Fibroblast of lung (primary cell): ENCODE measurements at places on chromosomes 13 and 19.

GRCh38 chr19:19040417-19040816 is 7.0 kb downstream of the ARMC6 start:
- H3K27me3 ChIP-seq: no peaks in the 10 kb centered on the region
- no peak overlapping the region for H3K4me3 ChIP-seq
- DNase-seq: peak; percentile 65
- peaks cover 4% of the 10 kb centered on the region for H3K4me1 ChIP-seq
- H3K27ac ChIP-seq: peak overlapping the region; percentile 16
- H3K36me3 ChIP-seq: peaks cover 12% of the 10 kb centered on the region

DNA sequence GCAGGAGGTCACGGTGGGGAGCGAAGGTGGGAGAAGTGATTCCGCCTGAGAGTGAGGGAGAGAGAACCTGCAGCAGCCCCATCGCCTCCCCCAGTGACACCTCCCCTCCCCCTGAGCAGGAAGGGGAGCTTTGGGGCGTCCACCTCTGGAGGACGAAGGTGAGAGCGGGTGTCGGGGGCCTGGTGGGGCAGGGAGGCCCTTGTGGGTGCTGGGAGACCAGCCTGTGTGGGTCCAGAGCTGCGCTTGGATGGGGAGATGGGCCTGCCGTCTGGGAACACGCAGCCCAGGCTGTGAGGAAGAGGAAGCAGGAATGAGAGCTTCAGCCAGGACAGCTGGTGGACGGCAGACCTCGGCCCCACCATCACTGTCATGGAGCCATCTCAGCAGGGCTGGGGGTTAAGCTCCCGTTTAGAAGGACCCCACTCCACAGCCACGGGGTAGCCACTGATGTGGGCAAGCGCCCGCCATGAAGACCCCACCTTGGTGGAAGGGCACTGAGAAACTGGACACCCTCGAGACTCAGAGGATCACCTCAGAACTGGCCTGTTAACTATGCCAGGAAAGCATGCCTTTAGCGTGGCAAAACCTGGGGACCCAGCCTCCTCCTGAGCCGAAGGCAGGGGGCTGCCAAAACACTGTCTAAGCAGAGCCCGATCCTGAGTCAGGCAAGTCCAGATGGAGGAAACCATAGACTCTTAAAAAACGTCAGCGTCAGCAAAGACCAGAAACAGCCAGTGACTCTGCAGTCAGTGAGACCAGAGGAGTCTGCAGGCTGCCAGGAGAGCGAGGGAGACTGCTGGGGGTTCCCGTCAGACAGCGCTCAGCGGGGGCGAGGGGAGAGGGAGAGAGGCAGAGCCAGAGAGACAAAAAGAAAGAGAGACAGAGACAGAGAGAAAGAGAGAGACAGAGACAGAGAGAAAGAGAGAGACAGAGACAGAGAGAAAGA is 6.4 kb upstream of the PROZ start:
- H3K27me3 ChIP-seq: no peaks in the 10 kb centered on the region
- H3K4me1 ChIP-seq: peaks cover 14% of the 10 kb centered on the region
- no peak overlapping the region for H3K4me3 ChIP-seq
- H3K36me3 ChIP-seq: no peaks in the 10 kb centered on the region
- peak; percentile 69 for DNase-seq

DNA sequence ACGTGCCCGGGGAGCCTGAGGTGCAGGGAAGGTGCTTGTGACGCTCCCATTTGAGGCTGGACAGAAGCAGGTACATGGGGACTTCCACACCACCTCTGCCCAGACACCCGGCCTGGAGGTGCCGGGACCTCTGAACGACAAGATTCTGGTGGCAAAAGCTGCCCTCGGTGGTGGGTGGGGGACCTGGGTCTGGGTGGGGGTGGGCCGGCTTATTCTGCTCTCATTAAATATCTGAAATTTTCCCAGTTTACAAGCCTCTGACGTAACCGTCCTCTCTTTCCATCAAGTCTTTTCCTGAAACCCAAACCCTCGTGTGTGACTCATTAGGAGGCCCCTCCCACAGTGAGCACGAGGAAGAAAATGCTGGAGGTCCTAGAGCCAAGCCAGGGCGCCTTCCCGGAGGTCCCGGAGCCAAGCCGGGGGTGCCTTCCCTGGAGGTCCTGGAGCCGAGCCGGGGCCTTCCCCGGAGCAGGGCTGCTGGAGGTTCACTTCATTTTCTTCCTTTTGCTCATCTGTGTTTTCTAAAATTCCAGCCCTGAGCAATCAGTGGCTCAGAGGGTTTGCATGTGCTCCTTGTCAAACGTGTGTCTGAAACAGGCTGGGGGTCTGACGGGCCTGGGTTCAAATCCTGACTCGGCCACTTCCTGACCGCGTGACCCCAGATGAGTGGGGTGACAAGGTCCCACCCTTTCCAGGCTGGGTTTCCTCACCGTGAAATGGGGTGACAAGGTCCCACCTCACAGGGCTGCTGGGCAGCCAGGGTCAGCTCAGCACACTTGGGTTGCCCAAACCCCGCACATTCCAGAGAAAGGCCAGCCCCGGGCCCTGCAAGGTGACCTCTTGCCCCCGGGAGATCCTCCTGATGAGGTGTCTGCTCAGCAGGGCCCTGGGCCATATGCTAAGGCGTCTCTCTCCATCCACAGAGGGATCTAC is 10.0 kb downstream of the CFD start:
- peak; percentile 96 for DNase-seq
- H3K4me3 ChIP-seq: no peak overlapping the region
- peak overlapping the region; percentile 84 for H3K27ac ChIP-seq
- no peaks in the 10 kb centered on the region for H3K27me3 ChIP-seq

GRCh38 chr19:19371059-19371458 is 34.4 kb upstream of the GATAD2A start:
- no peak overlapping the region for H3K27ac ChIP-seq
- no peak overlapping the region for H3K4me3 ChIP-seq
- H3K27me3 ChIP-seq: no peaks in the 10 kb centered on the region
- no peak for DNase-seq

- H3K4me3 ChIP-seq: no peak overlapping the region
- DNase-seq: peak; percentile 5
- H3K4me1 ChIP-seq: no peaks in the 10 kb centered on the region
Observed at GRCh38 chr13:104098421-104098820, 1032.2 kb upstream of the SLC10A2 start.

GRCh38 chr19:55712804-55713631 is 25.2 kb downstream of the NLRP9 start:
- no peak overlapping the region for H3K27ac ChIP-seq
- DNase-seq: no peak
- no peak overlapping the region for H3K4me3 ChIP-seq

DNA sequence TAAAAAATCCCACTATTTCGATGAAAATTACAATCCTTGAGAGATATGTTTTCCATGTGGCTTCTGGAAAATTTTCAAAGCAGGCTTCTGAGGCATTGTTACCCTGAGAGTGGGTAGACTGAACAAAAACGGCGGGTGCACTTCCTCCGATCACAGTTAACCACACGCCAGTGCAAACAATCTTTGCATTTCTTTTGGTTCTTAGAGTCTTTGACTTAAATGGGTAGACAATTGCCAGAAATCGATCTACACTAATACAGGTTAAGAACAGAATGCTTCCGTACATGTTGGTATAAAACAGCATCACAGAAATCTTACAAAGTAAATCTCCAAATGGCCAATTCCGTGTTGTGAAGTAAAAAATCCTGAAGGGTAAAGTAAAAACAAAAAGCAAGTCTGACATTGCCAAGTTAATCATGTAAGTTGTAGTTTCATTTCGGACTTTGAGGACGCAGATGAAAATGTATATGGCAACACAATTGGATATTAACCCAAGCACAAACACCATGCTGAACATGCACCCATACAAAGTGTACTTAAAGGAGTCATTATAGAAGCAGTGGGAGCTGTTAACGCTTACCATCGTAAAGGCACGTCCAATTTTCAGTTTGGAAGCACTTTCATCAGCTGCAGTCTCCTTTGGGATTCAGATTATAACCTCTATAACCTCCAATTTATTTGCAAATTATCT is 927 bp downstream of the LPAR6 start:
- peak overlapping the region; percentile 96 for H3K4me3 ChIP-seq
- H3K27ac ChIP-seq: peak overlapping the region; percentile 67
- peak; percentile 36 for DNase-seq
- no peaks in the 10 kb centered on the region for H3K27me3 ChIP-seq

GRCh38 chr13:40352380-40352778 is 314.1 kb downstream of the FOXO1 start:
- H3K27me3 ChIP-seq: no peaks in the 10 kb centered on the region
- DNase-seq: peak; percentile 25
- H3K36me3 ChIP-seq: no peaks in the 10 kb centered on the region
- no peak overlapping the region for H3K27ac ChIP-seq
- H3K4me3 ChIP-seq: no peak overlapping the region

DNA sequence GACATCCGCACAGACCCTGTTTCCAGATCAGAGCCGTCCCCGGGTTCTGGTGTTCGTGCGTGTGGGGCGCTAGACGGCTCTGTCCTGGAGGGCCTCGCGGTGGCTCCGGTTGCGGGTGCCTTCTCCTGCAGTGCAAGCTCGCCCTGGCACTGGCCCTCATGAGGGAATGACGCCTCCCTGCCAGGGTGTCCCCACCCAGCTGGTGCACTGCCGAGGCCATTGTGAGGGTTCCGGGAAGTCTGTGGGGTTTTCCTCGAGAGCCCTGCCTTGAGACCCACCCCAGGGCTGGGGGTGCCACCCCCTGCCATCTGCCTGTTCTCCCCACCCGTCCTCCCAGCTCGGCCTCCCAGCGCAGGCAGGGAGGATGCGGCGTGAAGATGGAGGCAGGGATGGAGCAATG is 19.2 kb upstream of the GNA15 start:
- no peaks in the 10 kb centered on the region for H3K4me1 ChIP-seq
- no peak overlapping the region for H3K27ac ChIP-seq
- no peak for DNase-seq
- H3K4me3 ChIP-seq: no peak overlapping the region
- H3K36me3 ChIP-seq: peaks cover 5% of the 10 kb centered on the region
- no peaks in the 10 kb centered on the region for H3K27me3 ChIP-seq

GRCh38 chr13:54078271-54078870 is 1049.8 kb downstream of the OLFM4 start:
- no peak overlapping the region for H3K4me3 ChIP-seq
- no peaks in the 10 kb centered on the region for H3K36me3 ChIP-seq
- no peaks in the 10 kb centered on the region for H3K27me3 ChIP-seq
- no peaks in the 10 kb centered on the region for H3K4me1 ChIP-seq
- DNase-seq: no peak

DNA sequence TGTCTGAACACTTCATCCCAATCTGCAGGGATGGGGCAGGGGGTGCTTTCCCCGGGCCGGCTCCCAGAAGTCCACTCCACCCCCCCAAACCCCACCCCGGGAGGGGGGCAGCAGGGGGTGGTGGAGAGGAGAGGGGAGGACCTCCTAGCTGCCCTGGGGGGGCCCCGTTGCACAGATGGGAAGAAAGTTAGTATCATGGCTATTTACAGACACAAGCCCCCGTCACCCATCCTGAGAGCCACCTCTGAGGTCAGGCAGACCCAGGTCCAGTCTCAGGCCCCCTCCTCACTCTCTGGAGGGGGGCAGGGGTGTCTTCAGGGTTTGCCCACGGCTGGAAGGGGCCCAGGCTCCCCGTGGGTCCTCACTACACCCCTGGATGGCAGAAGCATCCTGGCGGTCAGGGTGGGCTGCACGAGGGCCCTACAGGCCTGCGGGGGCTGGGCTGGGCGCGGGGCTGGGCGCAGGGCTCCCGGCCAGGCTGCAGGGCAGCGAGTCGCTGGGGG is 5.8 kb upstream of the REXO1 start:
- no peaks in the 10 kb centered on the region for H3K36me3 ChIP-seq
- no peaks in the 10 kb centered on the region for H3K27me3 ChIP-seq
- H3K4me1 ChIP-seq: peaks cover 37% of the 10 kb centered on the region
- no peak overlapping the region for H3K4me3 ChIP-seq
- DNase-seq: no peak

DNA sequence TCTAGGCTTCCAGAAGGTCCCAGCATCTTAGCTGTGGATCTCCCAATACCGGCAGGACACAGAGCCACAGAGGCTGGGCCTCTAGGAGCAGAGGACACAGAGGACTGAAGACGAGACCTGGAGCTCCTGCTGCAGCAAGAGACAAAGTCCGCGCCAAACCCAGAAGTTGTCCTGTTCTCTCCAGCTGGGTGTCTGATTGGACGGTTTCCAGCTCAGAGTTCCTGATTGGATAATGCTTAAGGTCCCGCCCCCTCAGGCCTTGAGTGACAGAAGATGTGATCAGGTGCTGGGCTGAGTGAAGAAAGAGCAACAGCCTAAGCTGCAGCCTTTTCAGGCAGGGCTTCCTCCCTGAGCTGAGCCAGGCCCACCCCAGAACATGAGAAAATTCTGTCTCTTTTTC is 59.9 kb upstream of the ZNF85 start:
- H3K4me1 ChIP-seq: no peaks in the 10 kb centered on the region
- H3K27ac ChIP-seq: no peak overlapping the region
- H3K36me3 ChIP-seq: no peaks in the 10 kb centered on the region
- no peaks in the 10 kb centered on the region for H3K27me3 ChIP-seq

DNA sequence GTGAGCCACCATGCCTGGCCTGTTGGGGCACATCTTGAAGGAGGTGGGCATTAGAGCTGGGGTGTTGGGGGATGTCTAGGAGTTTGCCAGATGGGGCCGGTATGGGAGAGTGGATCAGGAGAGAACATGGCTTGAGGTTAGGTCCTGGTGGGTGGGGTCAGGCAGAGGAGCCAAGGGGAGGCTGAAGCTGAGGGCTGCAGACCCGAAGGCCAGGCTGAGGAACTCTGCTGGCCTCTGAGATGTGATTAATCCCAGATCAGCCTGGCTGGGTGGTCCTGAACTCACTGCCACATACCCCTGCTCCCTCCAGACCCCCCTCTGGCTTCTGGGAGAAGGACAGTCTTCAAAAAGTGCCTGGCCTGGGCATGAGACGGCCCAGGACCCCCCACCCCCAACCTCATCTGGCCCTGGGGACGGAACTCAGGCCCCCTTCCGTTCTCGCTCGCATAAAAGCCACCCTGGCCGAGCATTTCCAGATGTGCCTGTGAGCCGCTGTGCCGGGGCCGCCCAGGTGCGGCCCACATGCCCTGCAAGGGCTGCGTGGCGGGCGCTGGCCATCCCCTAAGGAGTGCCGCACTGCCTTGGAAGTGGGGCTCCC is 2.7 kb downstream of the FSTL3 start:
- H3K27me3 ChIP-seq: no peaks in the 10 kb centered on the region
- no peak overlapping the region for H3K4me3 ChIP-seq
- H3K36me3 ChIP-seq: no peaks in the 10 kb centered on the region
- peaks cover 17% of the 10 kb centered on the region for H3K4me1 ChIP-seq

DNA sequence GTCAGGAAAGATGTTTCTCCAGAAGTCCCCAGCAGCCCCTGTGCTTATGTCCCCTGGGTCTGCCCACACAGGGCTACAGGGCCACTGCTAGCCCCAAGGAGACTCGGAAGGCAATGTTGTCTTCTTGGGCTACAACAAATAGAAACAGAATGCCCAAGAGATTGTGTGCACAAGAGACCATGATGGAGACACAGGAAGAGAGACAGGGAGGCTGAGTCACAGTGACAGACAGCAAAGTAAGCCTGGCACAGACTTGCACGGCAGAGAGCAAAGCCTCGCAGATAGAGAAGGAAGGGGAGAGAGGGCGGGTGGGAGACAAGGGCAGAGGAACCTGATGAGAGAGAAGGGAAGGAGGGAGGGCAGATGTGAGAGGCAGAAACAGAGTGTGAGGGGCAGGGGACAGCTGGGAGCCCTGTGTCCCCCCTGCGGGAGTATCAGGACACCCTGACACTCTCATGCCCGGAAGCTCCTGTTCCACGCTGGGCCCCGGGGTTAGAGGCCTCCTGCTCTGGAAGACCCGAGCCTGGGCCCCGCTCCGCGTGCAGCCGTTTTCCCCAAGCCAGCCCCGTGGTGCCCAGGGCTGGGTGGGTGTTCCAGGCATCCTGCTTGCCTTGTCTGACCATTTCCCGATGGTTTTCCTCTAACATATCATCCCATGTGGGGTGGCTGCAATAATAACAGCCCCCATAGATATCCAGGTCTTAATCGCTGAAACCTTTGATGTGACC is 2.7 kb upstream of the PLA2G4C start:
- peaks cover 4% of the 10 kb centered on the region for H3K36me3 ChIP-seq
- no peaks in the 10 kb centered on the region for H3K27me3 ChIP-seq
- no peak for DNase-seq
- no peak overlapping the region for H3K4me3 ChIP-seq
- no peaks in the 10 kb centered on the region for H3K4me1 ChIP-seq
